ENCODE measurements at places on chromosomes 6 and 20.

DNA sequence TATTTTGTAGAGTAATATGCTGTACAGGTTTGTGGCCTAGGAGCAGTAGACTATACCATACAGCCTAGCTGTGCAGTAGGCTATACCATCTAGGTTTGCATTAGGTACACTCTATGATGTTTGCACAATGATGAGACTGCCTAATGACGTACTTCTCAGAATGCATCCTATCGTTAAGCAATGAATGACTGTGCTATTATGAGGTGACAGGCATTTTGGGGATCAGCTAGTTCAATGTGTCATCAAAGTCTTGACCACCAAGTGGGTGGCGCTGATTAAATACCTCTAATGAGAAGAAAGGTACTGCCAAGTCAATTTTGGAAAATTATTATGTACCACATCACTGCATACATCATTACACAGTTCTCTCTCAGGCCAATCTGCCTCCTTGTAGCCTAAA lies 190.2 kb downstream of the BACH2 start:
- no peak for DNase-seq

- DNase-seq: peak; percentile 34
These were observed 332.6 kb downstream of the ADGRB3 start for GRCh38 chr6:68967549-68968300.

- no peak for DNase-seq
These were observed 219.9 kb downstream of the ALDH8A1 start for GRCh38 chr6:134730013-134730412.

GRCh38 chr6:16480763-16481560 lies 242.6 kb downstream of the GMPR start:
- no peak for DNase-seq

- DNase-seq: no peak
These were observed 66.3 kb downstream of the RBM38 start for GRCh38 chr20:57457243-57458095.

GRCh38 chr20:36606158-36607066 lies 833 bp downstream of the RAB5IF start:
- DNase-seq: no peak

DNA sequence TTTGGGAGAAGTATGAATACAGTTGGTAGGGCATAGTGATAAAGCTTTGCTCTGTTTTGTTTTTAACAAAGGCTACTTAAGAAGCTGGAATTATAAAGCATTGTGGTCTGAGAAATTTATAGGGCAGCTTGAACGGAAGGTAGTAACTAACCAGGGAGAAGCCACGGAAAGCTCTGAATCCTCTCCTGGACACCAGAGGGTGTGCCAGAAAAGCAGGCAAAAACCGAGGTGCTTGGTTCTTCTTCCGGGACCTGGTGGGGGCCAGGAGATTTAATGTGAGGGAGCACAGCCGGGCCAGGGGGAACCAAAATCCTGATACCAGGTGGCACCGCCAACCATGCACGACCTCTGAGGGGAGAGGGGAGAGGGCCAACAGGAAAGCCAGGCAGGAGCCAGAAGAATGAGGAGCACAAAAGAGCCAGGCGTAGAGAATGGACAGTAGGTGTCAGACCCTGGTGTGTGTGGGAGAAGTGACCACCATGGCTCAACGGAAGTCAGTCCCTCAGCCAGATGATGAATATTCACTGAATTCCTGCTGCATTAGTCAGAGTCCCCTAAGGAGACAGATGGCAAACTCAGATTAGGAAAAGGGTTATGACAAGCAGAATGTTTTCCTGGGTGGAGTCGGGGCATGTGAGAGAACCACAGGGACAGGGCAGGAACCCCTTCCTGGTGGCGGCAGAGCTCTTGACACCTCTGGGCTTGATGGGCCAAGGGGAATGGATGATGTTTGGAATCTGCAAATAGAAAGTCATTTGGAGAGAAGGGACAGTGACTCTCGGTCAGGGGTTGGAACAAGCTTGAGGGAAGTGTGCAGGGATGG lies 262.3 kb downstream of the ZNF217 start:
- DNase-seq: no peak

- DNase-seq: peak; percentile 35
These were observed at the start of gene UTRN for GRCh38 chr6:144284783-144285547. UTRN (plus strand) TSS chr6:144285335; CDS start chr6:144291829, 6,494 bp downstream.

DNA sequence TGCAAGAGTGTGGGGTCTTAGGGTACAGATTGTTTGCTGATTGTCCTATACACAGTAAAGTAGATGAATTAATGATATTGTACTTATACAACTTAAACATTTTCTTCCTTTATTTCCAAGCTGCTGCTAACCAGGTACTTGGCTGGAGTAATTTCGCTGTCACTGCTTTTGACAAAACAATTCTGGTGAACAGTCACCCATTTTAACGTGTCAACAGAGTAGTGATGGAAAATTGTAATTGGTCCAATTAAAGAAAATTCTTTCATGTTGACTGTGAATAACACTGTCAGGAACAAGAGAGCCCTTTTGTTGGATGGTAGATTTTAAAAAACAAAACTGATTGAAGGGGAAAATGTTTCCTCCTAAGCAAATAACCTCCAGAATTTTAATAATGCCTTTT lies 26.4 kb upstream of the MROH8 start:
- DNase-seq: no peak

DNA sequence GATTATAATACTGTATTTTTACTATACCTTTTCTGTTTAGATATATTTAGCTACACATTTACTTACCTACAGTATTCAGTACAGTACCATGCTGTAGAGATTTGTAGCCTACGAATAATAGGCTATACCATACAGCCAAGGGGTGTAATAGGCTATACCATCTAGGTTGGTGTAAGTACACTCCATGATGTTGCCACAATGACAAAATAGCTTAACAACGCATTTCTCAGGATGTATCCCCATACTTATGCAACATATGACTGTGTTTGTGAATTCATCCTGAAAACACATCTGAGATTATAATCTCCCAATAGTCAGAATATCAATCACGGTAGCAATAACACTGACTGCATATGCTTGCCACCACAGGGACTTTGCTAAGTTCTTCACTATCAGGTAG lies 20.7 kb downstream of the B4GALT5 start:
- no peak for DNase-seq

GRCh38 chr20:64131406-64131805 lies 24.0 kb upstream of the NPBWR2 start:
- no peak for DNase-seq

GRCh38 chr6:90066697-90067096 lies 172.4 kb downstream of the GJA10 start:
- DNase-seq: no peak

DNA sequence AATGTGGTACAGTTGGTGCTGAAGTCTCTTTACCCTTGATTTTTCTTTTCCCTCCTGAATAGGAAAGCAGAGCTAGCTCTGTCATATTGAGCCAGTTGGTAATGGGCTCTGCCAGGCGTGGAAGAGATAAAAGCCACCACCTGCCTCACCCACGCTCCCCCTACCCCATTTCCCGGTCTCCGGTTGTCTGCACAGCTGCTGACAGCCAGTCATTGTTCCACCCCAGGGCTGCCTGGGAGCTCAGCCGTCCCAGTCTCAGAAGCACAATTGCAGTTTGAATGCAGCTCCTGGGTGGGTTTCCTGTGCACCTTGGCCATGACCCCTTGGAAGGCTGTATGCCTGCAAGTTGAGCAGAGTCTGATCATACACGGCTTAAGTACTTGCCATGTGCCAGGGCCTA lies 675.2 kb upstream of the FLRT3 start:
- no peak for DNase-seq

DNA sequence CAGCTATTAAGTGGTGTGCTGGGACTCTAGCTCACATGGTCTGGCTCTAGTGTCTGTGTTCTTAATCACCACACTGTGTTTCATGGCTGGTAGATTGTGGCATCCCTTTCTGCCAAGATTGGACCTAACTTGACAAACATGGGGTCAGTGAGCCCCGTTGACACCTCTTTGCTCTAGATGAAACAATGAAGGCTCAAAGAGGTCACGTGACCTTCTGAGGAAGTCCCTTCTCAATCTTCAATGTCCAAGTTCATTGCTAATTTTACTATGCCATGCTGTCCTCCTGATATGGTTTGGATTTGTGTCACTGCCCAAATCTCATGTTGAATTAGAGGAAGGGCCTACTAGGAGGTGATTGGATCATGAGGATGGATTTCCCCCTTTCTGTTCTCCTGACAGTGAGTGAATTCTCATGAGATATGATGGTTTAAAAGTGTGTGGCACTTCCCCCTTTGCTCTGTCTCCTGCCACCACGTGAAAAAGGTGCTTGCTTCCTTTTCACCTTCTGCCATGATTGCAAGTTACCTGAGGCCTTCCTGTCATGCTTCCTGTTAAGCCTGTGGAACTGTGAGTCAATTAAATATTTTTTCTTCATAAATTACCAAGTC lies 177.8 kb upstream of the MYLIP start:
- no peak for DNase-seq
